ENCODE measurements at places on chromosomes 3 and 15. TPM values are rescaled to one million over a fixed set of nuclear protein-coding genes. Genes with fewer than 3 reads are reported as not detected.

DNA sequence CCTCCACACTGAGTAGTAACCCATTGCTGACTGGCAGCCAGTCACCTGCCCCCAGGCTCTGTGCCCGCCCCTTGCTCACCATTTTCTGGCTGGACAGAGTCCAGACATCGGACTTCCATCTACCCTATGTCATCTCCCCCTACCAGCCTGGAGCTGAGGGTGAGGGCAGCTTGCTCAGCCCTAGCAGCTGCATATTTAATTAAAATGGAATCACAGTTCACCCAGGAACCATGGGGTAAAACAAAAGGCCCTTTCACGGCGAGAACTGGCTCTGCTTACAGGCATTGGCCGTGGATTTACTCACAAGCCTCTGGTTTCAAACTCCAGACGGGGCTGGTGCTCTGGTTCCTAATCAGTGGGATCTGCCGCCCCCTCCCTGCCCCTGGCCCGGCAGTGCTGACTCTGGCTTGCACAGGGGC is 94.9 kb upstream of the ATP2B2 start:
- no peaks in the 10 kb centered on the region for H3K36me3 ChIP-seq
- no peak for DNase-seq
- H3K27me3 ChIP-seq = no peaks in the 10 kb centered on the region
- H3K4me3 ChIP-seq = no peak overlapping the region
- H3K27ac ChIP-seq = no peak overlapping the region

DNA sequence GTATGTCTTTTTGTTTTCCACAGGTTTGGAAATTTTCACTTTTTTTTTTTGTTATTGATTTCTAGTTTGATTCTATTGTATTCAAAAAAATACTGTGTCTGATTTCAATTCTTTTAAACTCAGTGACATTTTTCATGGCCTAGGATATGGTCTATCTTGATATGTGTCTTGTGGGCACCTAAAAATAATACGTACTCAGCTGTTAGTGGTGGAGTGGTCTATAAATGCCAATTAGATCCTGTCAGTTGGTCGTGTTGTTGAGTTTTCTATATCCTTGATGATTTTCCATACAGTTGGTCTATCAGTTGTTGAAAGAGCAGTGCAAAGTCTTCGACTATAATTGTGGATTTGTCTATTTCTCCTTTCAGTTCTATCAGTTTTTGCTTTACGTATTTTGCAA is 61.7 kb downstream of the LSM3 start:
- H3K27me3 ChIP-seq = peaks cover 17% of the 10 kb centered on the region
- no peak overlapping the region for H3K27ac ChIP-seq
- H3K4me1 ChIP-seq = no peaks in the 10 kb centered on the region
- no peaks in the 10 kb centered on the region for H3K36me3 ChIP-seq

- no peak overlapping the region for H3K4me3 ChIP-seq
- H3K27ac ChIP-seq = no peak overlapping the region
- DNase-seq = no peak
- no peaks in the 10 kb centered on the region for H3K4me1 ChIP-seq
- no peaks in the 10 kb centered on the region for H3K36me3 ChIP-seq
- H3K27me3 ChIP-seq = no peaks in the 10 kb centered on the region
Measured at GRCh38 chr3:20052851-20053250, 12.6 kb downstream of the KAT2B start.

GRCh38 chr3:114442246-114442645 is 148.4 kb downstream of the TIGIT start:
- no peaks in the 10 kb centered on the region for H3K4me1 ChIP-seq
- DNase-seq = no peak
- H3K4me3 ChIP-seq = no peak overlapping the region
- H3K27ac ChIP-seq = no peak overlapping the region

DNA sequence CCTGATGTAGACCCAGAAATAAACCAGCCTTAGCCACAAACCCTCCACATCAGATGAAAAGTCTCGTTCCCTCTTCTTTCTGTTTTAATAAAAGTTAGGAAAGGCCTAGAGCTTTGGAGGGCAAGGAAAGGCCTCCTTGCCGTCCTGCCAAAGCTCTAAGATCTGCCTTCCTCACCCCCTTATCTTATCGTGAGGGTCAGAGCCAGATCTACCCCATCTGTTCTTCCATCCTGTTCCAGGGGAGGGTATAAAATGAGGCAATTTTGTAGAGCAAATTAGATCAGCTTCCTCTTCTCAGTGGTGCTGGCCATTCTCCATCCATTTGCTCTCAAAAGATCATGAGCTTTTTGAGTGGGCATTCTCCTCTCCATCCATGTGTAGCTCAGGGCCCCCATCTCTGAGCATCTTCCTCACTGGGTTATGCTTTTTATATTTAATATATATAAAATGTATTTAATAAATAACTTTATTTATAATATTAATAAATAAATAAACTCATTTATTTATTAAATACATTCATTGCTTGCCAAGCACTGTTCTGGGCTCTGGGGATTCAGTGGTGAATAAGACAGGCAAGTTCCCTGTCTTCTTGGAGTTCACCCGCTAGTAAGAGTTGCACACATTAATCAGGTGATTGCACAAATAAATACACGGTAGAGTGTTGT is 2.0 kb upstream of the SLC24A1 start:
- no peak overlapping the region for H3K4me3 ChIP-seq
- DNase-seq = no peak
- H3K27ac ChIP-seq = no peak overlapping the region
- no peaks in the 10 kb centered on the region for H3K4me1 ChIP-seq
- H3K36me3 ChIP-seq = no peaks in the 10 kb centered on the region

- no peak overlapping the region for H3K27ac ChIP-seq
- DNase-seq = no peak
- peaks cover 2% of the 10 kb centered on the region for H3K27me3 ChIP-seq
- H3K4me1 ChIP-seq = no peaks in the 10 kb centered on the region
- no peaks in the 10 kb centered on the region for H3K36me3 ChIP-seq
Measured at GRCh38 chr15:36571301-36571700, 8.1 kb upstream of the CDIN1 start.

DNA sequence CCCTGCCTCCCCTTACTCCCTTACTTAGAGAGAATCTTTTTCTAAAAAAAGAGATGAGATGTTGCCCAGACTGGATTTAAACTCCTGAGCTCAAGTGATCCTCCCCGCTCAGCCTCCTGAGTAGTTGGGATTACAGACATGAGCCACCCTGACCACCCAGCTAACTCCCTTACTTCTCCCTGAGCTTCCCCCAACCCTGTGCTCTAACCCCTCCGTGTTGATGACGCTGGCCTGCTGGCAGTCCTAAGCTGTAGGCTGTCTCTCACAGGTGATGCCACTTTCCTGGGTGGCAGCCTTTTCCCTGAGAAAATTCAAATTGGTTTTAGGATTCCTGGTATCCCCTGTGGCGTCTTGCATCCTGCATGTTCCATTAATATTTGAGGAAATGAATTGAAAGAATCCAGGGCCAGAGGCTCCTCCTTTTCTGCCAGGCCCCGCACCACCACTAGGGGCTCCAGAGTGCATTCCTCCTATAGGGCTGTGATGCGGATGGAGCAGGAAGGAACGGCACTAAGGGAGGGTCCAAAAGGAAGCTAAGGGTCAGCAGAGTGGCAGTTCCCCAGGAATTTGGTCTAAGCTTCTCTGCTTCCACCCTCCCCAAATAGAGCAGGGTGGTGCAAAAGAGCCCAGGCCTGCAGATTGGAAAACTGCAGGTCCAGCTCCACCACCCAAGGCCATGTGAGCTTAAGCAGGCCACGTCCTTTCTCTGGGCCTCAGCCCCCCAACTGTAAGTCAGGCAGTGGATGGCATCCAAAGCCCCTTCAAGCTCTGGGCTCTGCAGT is 101.1 kb downstream of the DAPK2 start:
- peaks cover 14% of the 10 kb centered on the region for H3K4me1 ChIP-seq
- H3K36me3 ChIP-seq = no peaks in the 10 kb centered on the region
- no peaks in the 10 kb centered on the region for H3K27me3 ChIP-seq

GRCh38 chr3:190863119-190863465 is 598 bp upstream of the GMNC start:
- H3K27me3 ChIP-seq = peaks cover 7% of the 10 kb centered on the region
- DNase-seq = no peak
- H3K27ac ChIP-seq = no peak overlapping the region
- no peak overlapping the region for H3K4me3 ChIP-seq

EIF4G1 gene
- 271 TPM for total RNA-seq

DNA sequence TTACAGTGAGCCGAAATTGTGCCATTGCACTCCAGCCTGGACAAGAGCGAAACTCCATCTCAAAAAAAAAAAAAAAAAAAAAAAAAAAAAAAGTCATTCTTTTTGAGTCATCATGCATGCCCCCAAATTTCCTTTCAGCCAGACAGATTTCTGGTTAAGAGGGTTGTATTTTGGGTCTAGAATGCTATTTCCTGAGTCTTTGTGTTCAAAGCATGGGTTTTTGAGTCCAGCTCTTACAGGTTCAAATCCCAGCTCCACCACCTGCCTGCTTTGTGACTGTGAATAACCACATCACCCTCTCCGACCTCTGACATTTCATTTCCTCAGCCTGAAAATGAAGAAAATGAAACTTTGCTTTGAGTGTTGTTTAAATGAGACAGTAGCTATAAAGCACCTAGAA is 9.3 kb upstream of the C15orf61 start:
- no peaks in the 10 kb centered on the region for H3K27me3 ChIP-seq
- H3K36me3 ChIP-seq = no peaks in the 10 kb centered on the region
- no peak overlapping the region for H3K27ac ChIP-seq
- H3K4me3 ChIP-seq = no peak overlapping the region
- H3K4me1 ChIP-seq = no peaks in the 10 kb centered on the region

DNA sequence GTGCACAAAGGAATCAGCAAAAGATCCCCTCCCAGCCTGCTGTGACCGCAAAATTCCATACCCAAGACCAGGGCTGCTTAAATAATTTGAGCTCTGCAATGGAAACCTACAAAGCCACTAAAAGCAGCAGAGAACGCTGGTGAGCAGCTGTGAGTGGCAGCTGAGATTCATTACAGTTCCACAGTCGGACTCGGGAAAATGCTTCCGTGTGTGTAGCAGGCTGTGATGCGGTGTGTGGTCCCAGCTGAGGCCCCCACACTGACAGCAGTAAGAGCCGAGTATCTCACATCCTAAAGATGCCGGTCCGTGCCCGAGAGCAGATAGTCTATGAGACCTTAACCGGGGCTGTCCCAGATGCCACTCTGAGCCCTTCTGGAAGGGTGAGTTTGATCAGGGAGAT is 37.4 kb downstream of the TM2D3 start:
- no peaks in the 10 kb centered on the region for H3K27me3 ChIP-seq
- H3K36me3 ChIP-seq = no peaks in the 10 kb centered on the region
- no peak overlapping the region for H3K4me3 ChIP-seq
- no peak overlapping the region for H3K27ac ChIP-seq
- DNase-seq = no peak
- no peaks in the 10 kb centered on the region for H3K4me1 ChIP-seq

DNA sequence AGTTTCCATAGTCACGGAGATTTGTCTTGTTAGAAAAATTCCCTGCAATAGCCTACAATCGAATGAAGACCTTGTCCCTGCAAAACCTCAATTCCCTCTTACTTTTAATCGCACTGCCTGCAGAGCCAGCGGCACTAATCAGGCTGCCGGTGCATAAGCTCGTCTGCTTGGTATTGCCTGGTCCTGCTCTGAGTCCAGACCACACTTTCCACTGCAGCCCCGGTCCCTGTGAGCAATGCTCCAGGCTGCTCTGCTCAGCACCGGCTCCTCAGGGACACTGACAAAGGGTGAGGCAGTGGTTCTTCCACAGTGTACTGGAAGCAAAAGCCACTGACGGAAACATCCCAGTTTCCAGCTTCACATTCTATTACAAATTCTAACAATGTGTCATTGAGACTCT is 164.3 kb downstream of the OCA2 start:
- H3K27me3 ChIP-seq = no peaks in the 10 kb centered on the region
- no peak for DNase-seq
- H3K27ac ChIP-seq = no peak overlapping the region
- H3K4me1 ChIP-seq = no peaks in the 10 kb centered on the region
- no peaks in the 10 kb centered on the region for H3K36me3 ChIP-seq

LRRN1 gene
- 2.4 TPM for total RNA-seq

DNA sequence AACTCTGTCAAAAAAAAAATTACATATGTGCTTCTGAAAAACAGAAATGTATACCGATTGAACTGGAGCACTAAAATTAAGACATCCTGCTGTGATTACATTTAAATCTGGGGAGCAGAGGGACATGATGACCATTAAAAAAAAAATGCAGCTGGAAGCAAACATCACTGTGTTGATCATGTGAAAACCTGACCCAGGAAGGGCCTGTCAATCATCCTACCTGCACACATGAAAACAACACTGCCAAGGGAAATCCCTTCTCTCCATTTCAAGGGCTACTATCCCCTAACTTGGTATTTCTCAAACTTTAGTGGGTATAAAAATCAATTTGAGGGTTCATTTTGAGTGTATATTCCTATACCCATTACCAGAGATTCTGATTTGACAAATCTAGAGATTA is 719.9 kb upstream of the CBLB start:
- no peak overlapping the region for H3K27ac ChIP-seq
- H3K27me3 ChIP-seq = no peaks in the 10 kb centered on the region

- no peaks in the 10 kb centered on the region for H3K36me3 ChIP-seq
- H3K27ac ChIP-seq = no peak overlapping the region
- H3K4me1 ChIP-seq = no peaks in the 10 kb centered on the region
- no peak for DNase-seq
- no peaks in the 10 kb centered on the region for H3K27me3 ChIP-seq
Measured at GRCh38 chr3:6578526-6578925, 282.4 kb upstream of the GRM7 start.

DNA sequence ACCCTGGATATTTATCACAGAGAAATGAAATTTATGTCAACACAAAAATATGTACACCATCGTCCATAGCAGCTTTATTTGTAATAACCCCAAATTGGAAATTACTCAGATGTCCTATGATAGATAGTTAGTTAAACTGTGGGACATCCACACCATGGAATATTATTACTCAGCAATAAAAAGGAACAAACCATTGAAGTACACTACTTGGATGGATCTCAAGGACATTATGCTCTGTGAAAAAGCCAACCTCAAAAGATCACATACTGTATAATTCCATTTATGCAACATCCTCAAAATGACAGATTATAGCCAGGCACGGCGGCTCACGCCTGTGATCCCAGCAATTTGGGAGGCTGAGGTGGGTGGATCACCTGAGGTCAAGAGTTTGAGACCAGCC is 113.3 kb downstream of the PGPEP1L start:
- no peak for DNase-seq
- peaks cover 5% of the 10 kb centered on the region for H3K36me3 ChIP-seq
- H3K4me3 ChIP-seq = no peak overlapping the region
- no peak overlapping the region for H3K27ac ChIP-seq
- H3K27me3 ChIP-seq = no peaks in the 10 kb centered on the region

DNA sequence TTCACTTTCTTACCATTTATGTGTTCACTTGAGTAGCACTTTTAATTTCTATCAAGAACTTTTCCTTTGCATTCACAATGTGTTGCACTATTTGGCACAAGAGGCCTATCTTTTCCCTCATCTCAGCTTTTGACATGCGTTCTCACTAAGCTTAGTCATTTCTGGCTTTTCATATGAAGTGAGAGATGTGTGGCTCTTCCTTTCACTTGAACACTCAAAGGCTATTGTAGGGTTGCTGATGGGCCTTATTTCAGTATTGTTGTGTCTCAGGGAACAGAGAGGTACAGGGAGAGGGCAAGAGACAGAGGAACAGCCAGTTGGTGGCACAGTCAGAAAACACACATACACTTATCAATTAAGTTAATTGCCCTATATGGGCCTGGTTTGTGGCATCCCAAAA is 127.4 kb upstream of the MLF1 start:
- no peak overlapping the region for H3K4me3 ChIP-seq
- H3K36me3 ChIP-seq = no peaks in the 10 kb centered on the region
- no peak for DNase-seq
- no peaks in the 10 kb centered on the region for H3K4me1 ChIP-seq

Measured in T-cell (primary cell).